ENCODE measurements at places on chromosomes 4 and X. TPM values are rescaled to one million over a fixed set of nuclear protein-coding genes. Genes with fewer than 3 reads are reported as not detected.
A peak's percentile ranks its signal among the peaks of the same experiment; 100 is the strongest.

- no peaks in the 10 kb centered on the region for H3K4me1 ChIP-seq
- no peaks in the 10 kb centered on the region for H3K27me3 ChIP-seq
- no peak overlapping the region for H3K4me3 ChIP-seq
- no peak for DNase-seq
- no peaks in the 10 kb centered on the region for H3K36me3 ChIP-seq
Observed at GRCh38 chr4:185902654-185903053, 90.7 kb upstream of the SORBS2 start.

GRCh38 chr4:176642472-176642871, 150.2 kb downstream of the VEGFC start:
- no peak overlapping the region for H3K27ac ChIP-seq
- no peaks in the 10 kb centered on the region for H3K36me3 ChIP-seq
- no peaks in the 10 kb centered on the region for H3K27me3 ChIP-seq
- no peak for DNase-seq

- no peak overlapping the region for H3K4me3 ChIP-seq
- H3K27me3 ChIP-seq: no peaks in the 10 kb centered on the region
- no peaks in the 10 kb centered on the region for H3K36me3 ChIP-seq
- H3K4me1 ChIP-seq: no peaks in the 10 kb centered on the region
- H3K27ac ChIP-seq: no peak overlapping the region
Observed at GRCh38 chr4:5399790-5400421, 308.5 kb downstream of the EVC2 start.

DNA sequence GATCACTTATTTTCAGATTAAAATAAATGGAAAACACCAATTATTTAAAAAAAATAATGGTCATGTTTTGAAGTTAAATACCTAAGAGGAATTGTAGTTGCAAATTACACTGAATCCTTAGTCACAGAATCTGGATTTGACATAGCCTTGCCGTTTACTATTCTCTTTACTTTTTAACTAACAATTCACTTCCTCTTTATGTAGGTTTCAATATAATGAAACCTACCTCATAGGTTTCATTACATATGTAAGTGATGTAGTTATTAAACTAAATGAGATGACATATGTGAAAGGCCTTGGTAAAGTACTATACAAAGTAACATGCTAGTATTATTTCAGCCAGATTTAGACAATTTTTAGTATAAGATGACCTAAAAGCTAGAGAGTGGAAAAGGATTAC, 6.5 kb downstream of the SPP1 start:
- H3K4me3 ChIP-seq: no peak overlapping the region
- H3K27me3 ChIP-seq: no peaks in the 10 kb centered on the region
- H3K4me1 ChIP-seq: no peaks in the 10 kb centered on the region
- no peak overlapping the region for H3K27ac ChIP-seq
- H3K36me3 ChIP-seq: no peaks in the 10 kb centered on the region
- no peak for DNase-seq

GRCh38 chrX:136759968-136760367, 20.8 kb downstream of the ARHGEF6 start:
- peak overlapping the region; percentile 7 for H3K27ac ChIP-seq
- H3K4me1 ChIP-seq: no peaks in the 10 kb centered on the region
- no peak for DNase-seq
- H3K4me3 ChIP-seq: no peak overlapping the region
- H3K27me3 ChIP-seq: no peaks in the 10 kb centered on the region

- H3K27ac ChIP-seq: no peak overlapping the region
- H3K36me3 ChIP-seq: no peaks in the 10 kb centered on the region
- H3K4me1 ChIP-seq: no peaks in the 10 kb centered on the region
Observed at GRCh38 chr4:101367201-101367600, 19.9 kb upstream of the PPP3CA start.

- H3K4me3 ChIP-seq: no peak overlapping the region
- no peak overlapping the region for H3K27ac ChIP-seq
- DNase-seq: no peak
- H3K4me1 ChIP-seq: no peaks in the 10 kb centered on the region
Observed at GRCh38 chr4:171956678-171957077, 143.5 kb downstream of the GALNTL6 start.

- DNase-seq: no peak
- H3K4me3 ChIP-seq: peak overlapping the region; percentile 54
- peak overlapping the region; percentile 91 for H3K27ac ChIP-seq
- no peaks in the 10 kb centered on the region for H3K27me3 ChIP-seq
- H3K4me1 ChIP-seq: peaks cover 74% of the 10 kb centered on the region
- no peaks in the 10 kb centered on the region for H3K36me3 ChIP-seq
Observed at GRCh38 chr4:88819818-88820697, 122.4 kb upstream of the NAP1L5 start.

PABPC5 gene
- 8.4 TPM for polyA plus RNA-seq

SH3RF1 gene
- polyA plus RNA-seq: 20.2 TPM

NALF2 gene
- polyA plus RNA-seq: 0.23 TPM

ADAM29 gene
- polyA plus RNA-seq: not detected

GABRA4 gene
- 0.03 TPM for polyA plus RNA-seq

FGFR3 gene
- 134 TPM for polyA plus RNA-seq
